ENCODE measurements at places on chromosomes 4 and X.

GRCh38 chr4:135770505-135770904, 1568.9 kb upstream of the PABPC4L start:
- no peak for DNase-seq

DNA sequence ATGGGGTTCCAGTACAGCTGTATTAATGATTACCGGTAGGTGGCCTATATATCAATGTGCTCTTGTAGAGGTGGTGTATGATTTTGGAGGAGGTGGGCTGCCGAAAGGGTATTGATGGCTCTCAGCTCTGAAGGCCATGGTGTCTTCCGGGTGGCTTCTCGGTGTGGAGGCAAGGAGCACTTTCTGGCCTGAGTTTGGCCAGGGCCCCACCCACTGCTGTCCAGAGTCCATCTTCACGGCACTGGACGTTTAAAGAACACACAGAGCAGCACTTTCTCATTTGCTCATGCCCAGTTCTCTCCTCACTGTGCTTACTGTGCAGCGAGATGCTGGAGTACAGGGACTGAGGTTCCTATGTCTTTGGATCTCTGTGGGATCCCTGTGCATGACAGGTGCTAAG, 16.1 kb downstream of the BST1 start:
- no peak for DNase-seq

- DNase-seq = no peak
Observed at GRCh38 chr4:99205153-99205979, 13.7 kb downstream of the ADH6 start.

- DNase-seq = no peak
Observed at GRCh38 chr4:156390599-156391324, 437.1 kb upstream of the CTSO start.

DNA sequence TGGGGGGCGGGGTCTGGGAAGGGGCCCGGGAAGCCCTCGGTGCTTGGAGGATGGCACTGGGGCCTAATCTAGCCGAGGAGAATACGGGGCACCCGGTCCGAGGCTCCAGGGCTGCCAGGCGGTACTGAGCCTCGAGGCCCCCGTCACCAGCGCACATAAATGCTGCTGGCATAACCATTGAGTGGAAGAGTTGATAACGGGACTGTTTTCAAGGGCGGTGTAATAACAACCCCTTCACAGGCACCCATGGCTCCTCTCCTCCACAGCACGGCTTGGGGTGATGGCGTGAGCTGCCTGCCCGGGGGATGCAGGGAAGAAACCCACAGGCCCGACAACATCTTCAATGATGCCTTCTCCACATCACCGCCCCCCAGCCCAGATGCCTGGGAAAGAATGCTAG, 130.7 kb downstream of the FAM53A start:
- no peak for DNase-seq

DNA sequence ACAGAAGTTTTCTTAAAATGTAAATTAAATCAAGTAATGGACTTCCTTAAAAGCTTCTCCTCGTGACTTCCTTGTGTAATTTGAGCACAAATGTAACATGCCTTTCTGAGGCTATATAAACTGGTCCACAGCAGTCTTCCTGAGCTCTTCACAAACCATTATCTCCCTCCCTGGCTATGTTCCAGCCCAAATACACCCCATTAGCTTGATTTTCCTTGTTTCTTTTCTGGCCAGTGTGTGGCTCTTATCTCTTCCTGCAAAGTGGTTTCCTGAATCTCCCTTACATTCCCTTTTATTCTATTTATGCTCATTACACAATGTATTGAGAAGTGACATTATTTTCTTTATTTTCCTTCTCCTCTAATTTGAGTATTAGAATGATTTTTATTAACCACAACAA, 1085.3 kb upstream of the PCDH10 start:
- no peak for DNase-seq

DNA sequence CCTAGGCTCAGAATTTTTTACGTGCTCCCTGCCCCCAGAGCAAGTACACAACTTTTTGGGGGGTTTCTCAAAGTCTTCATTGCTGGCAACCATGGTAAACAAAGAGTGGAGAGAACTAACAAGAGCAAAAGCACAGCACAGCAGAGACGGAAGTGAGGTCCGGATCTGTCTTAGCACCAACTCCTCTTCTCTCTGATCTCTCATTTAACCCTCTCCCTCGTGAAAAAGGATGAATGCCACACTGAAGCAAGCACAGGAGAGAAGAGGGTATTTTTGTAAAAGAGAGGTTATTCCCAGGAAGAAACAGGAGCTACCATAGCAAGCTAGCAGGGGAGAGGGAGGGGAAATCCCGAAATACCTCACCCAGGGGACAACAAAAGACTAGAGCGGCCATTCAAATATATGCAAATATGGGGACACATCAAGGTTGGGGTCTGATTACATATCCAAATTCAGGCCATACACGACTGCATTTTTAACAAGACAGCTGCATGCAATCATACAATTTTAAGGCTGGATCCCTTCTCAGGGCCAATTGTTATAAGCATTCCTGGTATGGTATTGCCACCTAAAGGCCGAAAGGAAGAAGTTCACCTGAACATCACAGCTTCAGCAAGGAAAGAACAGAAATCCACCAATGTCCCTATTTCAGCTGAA, 46.6 kb downstream of the CD40LG start:
- DNase-seq = no peak

- DNase-seq = no peak
Observed at GRCh38 chrX:50106051-50106675, 94.6 kb downstream of the AKAP4 start.

DNA sequence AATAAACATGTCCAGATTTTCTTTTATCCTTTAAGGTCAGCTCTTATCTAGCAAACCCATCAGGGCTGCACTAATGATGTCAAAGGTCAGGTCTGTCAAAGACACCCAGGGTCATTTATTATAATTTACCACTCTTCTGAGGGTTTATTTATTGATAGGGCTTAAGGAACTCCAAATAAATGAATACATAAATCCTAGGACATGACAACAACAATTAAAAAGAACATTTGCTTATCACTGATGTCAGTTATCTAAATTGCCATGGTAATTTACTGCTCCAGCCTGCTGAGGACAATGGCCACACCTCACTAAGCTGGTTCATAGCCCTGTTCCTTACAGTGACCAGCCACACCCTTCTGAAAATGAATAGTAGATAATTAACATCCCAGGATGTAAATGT, 317.1 kb downstream of the UNC5C start:
- DNase-seq = no peak

GRCh38 chrX:19370061-19370460, 26.3 kb downstream of the PDHA1 start:
- no peak for DNase-seq

- DNase-seq = no peak
Observed at GRCh38 chr4:111631215-111631999, 513.8 kb upstream of the FAM241A start.

Measured in cortex of kidney (tissue), 1 donor.